ENCODE measurements at places on chromosomes 12 and 14.

- DNase-seq = no peak
Observed at GRCh38 chr12:52054833-52055730, 3.8 kb downstream of the NR4A1 start.

GRCh38 chr14:76546426-76547221 is 170.7 kb downstream of the ESRRB start:
- DNase-seq = no peak

DNA sequence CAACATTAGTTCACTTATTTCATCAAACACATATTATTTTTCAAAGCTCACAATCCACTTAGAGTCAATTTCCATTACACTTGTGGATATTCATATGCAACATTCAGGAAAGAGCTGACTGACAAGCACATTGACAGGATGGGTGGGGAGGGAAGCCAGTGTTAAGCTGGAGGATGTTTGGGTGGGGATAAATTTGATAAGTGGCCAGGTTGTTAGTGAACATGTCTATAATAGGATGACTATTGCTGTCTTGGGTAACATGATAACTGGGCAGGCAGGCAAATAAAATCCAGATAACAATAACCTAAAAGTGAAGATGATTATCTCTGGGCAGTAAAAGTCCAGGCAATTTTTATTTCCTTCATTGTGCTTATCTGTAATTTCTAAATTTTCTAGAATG is 73.8 kb upstream of the OSBPL8 start:
- no peak for DNase-seq

DNA sequence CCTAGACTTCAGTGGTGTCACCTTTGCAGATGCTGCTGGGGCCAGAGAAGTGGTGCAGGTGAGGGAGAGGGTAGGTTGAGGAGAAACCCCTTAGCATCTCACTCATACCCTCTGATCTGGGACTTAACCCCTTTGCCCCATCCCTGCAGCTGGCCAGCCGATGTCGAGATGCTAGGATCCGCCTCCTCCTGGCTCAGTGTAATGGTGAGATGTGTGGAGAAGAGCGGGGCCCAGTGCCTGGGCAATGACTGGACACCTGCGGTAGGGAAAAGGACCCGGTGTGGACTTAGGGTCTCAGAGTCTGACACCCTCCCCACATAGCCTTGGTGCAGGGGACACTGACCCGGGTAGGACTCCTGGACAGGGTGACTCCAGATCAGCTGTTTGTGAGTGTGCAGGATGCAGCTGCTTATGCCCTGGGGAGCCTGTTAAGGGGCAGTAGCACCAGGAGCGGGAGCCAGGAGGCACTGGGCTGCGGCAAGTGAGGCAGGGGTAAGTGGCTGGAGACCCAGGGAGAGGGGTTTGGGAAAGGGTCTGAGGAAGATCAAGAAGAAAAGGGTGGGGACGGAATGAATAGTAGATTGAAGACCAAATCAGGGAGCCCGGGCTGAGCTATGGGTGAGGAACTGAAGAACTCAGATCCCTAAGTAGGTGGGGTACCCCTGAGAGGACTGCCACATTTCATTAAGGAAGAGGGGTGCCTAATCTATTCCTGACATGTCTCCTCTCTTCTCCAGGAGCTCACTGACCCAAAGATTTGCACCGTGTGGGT is 7.6 kb downstream of the B4GALNT1 start:
- DNase-seq = no peak

DNA sequence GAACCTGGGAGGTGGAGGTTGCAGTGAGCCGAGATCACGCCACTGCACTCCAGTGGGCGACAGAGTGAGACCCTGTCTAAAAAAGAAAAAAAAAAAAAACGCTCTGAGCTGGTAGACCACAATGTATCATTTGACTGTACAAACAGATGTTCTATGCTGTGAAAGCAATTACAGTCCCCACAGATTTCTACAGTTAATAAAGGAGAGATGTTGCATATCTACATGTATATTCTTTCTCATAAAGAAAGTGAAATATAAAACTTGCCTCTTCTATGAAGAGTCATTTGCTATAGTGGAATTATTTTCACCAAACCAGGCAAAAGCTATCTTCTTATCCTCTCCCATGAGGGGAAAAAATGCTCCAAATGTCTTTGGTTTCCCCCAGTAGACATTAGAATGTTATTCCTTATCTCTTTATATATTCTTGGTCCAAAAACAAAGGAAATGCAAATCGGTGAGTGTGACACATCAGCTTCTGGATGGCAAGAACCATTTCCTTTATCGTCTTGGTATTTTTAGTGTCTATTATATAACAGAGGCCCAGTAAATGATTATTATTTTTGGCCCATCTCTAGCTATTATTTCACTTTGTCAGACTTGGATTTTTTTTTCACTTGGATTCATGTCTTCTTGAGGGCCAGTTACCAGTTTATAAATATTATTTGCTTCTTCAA is 230.4 kb downstream of the SSPN start:
- DNase-seq = no peak

DNA sequence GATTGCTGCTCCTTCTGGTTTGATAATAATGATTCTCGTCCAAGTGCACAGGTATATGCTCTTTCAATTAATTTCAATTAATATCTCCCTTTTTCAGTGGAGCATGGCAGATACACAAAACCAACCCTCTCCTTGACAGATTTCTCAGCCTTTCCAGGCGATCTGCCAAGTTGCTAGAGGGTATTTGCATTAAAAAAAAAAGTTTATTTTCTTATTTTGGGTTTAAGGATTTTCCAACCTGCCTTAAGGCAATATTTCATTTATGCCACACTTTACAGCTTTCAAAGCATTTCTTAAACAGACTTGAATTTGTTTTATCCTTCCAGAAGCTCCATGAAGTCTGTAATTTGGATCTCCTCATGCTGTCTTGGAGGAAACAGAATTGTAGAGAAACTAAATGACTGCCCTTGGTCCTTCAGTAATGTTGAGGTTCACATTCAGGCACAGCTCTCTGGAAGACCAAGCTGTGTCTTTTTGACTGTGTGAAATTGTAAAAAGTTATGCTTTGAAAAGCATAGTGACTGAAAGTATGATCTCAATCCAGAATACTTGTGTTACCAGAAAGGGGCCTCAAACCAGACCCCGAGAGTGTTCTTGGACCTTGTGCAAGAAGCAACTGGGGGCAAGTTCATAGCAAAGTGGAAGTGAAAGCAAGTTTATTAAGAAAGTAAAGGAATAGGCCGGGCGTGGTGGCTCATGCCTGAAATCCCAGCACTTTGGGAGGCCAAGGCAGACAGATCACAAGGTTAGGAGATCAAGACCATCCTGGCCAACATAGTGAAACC is 2.3 kb downstream of the DGLUCY start:
- DNase-seq = no peak

DNA sequence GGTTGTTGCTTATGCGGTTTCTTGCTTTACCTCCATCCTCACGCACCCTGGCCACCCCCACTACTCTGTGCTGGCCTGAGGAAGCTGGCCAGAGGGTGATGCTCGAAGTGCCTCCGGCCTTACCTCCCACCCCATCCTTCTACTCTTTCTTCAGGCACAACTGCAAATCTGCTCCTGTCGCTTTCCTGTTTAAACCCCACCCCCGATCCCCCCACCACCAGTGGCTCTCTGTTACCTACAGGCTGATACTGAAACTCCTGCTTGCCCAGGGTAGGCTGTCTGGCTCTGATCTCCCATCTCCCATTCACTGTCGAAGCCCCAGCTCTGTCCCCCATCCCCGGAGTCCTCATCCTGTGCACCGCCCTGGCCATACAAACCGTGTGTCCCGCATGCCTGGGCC is 111.5 kb downstream of the PRMT8 start:
- DNase-seq = no peak

GRCh38 chr12:31321897-31322228 is 4.1 kb downstream of the SINHCAF start:
- DNase-seq = no peak

- DNase-seq = no peak
Observed at GRCh38 chr12:112762753-112763152, 28.8 kb upstream of the RPH3A start.

Measured in posterior cingulate gyrus (tissue), 11 donors.